ENCODE measurements at places on chromosomes 12 and 14.

- DNase-seq: no peak
Observed at GRCh38 chr12:100391856-100392255, 35.0 kb downstream of the SLC17A8 start.

GRCh38 chr12:6424866-6425265, 19.9 kb upstream of the CD27 start:
- DNase-seq: no peak

DNA sequence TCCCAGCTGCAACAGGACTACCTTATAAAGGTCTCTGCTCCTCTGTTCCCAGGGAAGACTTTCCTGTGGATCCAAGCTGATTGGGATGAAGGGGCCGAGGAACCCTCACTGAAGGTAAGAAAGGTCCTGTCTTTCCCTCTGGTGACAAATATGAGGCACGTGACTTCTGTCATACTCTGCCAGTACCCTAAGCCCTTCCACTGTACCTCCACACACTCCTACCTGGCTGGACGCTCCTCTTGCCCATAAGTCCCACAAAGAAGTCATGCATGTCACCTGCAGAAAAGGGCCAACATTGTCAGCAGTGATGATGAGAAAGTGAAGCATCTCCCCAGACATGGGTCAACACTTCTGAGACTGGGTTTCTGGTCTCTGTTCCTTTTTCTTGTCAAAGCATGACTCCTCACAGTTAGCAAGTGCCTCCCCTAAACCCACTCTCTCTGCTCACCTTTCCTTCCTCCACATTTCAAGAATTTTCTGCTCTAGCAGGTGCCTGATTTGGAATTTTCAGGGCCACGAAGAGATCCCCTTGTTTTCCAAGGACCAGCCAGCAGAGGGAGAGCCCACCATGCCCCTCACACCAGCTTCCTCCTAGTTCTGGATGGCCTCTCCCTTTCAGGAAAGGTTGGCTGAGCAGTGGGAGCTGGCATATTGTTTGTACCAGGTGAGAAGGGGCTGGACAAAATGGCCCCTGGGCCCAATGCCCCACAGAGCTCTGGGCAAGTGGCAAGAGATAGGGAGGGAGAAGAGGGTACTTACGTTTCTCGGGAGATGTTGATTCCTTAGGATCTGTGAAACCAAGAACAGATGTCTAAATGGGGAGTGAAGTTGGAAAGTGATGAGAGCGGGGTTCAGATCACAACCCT, 3.5 kb downstream of the TAC3 start:
- no peak for DNase-seq

DNA sequence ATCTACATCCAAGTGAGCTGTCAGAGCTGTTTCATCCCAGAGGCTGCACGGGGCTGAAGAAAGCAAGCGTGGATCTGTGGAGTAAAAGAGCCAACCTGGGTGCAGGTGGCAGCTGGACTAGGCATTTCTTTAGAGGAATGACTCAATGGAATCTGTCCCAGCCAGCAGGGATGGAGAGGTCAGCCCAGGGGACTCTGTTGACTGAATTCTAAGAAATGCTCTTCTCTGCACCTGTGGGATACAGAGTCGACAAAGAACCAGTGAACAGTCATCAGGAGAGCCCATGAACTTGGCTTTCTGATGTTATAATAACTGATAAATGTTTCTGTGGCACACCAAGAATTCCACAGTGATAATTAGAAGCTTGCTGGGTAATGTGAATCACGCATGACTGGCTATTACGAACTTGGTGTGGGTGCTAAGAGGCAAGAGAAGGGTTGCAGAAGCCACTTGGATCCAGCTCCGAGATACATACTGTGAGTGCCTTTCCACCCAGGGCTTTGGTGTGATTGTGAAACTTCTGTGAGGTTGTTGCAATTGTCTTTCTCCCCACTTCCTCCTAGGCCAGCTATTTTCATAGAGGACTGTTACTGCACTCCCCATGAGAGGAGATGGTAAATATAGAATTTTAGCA, 16.2 kb downstream of the PYGL start:
- no peak for DNase-seq

GRCh38 chr14:77603654-77604255, 12.7 kb downstream of the SPTLC2 start:
- no peak for DNase-seq

- DNase-seq: no peak
Observed at GRCh38 chr12:56389412-56389811, 26.8 kb upstream of the APOF start.

- DNase-seq: no peak
Observed at GRCh38 chr12:85385406-85385805, 105.4 kb downstream of the ALX1 start.

DNA sequence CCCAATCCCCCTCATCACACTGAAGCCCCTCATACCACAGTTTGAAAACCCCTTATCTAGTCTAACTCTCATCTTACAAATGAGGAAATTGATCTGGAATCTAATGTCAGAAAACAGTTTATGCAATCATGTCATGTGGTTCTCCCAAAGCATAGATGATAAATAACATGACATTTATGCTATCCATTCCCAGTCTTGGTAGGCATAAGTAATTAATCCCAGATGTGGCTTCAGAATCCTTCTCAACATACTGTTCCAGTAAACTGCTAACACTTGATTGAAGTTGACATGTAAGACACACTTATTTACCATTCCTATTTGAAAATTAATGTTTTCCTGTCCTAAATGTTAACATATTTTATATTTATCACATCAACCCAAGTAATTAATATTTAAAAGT, 168.7 kb downstream of the GALC start:
- DNase-seq: no peak

DNA sequence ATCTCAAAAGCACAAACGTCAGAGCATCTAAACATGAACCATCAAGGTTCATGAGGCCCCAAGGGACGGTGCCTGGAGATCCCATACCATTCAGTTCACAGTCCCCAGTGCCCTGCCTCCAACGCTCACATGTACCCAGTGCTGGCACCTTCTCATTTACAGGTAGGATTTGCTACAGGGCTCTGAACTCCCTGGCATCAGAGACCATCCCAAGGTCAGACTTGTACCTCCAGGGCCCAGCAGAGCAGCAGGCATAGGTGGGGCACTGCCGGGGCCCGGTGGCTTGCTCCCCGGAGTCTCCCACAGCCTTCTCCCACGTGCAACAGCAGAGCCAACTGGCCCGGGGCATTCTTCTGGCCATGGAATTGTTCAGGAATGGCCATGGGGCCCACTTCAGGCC, 114.8 kb downstream of the BCL11B start:
- no peak for DNase-seq

DNA sequence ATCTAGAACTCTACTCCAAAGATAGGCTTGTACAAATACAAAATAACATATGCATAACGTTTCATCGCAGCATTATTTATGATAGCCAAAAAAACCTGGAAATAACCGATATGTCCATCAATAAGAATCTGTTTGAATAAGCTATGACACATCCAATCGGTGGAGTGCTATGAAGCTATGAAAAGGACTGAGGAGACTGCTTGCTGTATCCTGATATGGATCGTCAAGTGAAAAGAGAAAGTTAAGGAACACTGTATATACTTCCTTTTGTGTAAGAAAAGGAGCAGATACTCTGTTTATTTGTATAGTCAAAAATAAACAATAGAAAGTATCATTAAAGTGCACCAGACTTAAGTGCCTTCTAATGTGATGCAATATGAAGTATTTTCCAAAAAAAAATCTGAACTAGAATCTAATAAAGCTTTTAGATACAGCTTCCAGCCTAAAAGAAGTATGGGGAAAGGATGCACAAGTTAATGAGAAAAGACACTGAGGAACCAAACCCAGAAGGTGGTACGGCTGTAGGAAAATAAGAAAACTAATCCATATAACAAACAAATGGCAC, 645 bp upstream of the KLHDC1 start:
- DNase-seq: no peak

GRCh38 chr12:120012067-120012621, 23.1 kb downstream of the BICDL1 start:
- DNase-seq: peak; percentile 23

GRCh38 chr12:78753058-78753457, 111.5 kb upstream of the SYT1 start:
- DNase-seq: no peak

DNA sequence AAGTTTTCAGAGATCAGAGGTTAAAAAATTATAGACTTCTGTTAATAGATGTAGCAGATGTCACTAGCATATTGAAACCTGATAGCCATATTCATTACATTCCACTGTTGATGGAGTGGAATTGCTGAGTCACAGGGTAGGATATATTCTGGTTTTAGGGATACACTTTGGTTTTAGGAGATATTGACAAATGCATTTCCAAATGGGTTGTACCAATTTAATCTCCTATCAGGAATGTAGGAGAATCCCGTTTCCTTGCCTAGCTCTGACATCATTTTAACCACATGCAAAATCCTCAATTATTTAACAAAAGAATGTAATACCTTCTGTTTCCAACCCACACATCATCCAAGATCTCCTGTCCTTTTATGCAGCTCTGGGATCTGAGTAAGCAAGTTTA, 30.7 kb upstream of the ESR2 start:
- DNase-seq: no peak

DNA sequence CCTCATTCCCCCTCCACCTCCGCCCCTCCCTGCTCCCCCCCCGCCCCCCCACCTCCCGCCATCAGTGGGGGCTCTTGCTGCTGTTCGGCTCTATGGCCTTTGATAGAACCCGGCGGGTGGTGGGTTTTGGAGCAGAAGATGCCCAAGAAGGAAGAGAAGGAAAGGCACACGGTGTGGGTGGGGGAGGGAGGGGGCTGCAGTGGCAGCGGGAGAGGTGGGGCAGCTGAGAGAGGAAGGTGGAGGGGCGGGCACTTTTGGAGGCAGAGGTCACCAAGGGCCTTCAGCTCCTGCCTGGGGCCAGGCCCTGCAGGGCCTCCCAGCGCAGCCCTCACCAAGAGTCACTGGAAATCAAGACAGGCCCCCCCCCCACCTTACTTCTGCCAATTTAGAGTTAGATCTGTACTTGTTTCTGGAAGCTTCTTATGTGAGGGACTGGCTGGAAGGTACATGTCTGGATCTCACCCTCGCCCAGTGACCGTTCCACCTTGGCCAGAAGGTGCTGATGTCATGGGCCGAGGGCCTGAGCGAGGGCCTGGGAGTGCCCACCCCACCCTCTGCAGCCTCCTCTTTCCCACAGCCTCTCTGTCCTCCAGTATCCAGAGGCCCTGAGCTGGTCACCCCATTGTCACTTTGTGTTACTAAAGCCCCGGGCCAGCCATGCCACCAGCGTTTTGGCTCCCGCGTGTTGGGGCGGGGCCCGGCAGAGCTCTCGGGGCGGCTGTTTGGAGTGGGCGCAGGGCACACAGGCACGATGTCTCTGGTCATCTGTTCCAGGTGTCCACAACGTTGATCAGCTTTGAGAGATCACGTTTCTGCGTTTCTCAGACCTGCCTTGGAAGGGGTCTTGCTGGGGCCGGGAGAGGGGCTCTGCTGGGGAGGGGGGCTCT, 153.9 kb downstream of the KIF26A start:
- no peak for DNase-seq

DNA sequence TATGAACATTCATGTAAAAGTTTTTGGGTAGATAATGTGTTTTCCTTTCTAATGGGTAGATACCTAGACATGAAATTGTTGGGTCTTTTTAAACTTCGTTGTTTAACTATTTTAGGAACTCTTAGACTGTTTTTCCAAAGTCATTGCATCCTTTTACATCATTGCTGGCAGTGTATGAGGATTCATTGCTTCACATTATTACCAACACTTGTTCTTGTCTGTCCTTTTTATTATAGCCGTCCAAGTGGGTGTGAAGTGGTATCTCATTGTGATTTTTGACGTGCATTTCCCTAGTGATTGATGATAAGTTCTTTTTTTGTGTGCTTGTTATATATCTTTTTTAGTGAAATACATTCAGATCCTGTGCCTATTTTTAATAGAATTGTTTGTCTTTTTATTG, 39.4 kb downstream of the USP15 start:
- DNase-seq: no peak

GRCh38 chr12:43362910-43363694, 188.9 kb downstream of the ADAMTS20 start:
- DNase-seq: no peak

GRCh38 chr12:64478661-64479060, 26.7 kb downstream of the TBK1 start:
- DNase-seq: no peak

GRCh38 chr14:102668291-102668873, 75.9 kb downstream of the RCOR1 start:
- DNase-seq: no peak

DNA sequence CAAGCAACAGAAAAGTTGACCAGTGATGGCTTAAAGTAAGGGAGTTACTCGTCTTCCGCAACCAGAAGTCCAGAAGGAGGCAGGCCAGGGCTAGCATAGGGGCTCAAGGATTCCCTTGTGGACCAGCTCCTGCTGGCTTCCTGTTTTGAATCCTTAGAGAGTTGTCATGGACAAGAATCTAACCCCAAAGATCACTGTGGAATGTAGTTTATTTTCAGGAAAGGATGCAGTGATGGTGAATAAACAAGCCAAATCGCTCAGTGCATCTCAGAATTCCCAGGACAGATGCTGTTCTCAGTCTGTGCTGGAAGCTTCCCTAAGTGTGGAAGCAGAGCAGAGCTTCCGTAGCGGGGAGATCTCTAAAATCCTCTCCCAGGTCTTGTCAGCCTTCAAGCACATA, 311.3 kb downstream of the C12orf75 start:
- no peak for DNase-seq

DNA sequence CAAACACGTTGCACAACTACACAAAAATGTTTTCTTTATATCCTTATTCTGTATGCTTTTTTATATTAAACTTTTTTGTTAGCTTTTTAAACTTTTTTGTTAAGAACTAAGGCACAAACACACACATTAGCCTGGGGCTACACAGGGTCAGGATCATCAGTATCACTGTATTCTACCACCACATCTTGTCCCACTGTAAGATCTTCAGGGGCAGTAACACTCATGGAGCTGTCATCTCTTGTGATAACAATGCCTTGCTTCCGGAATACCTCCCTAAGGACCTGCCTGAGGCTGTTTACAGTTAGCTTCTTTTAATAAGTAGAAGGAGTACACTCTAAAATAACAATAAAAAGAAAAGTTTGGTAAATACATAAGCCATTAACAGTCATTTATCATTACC, 42.2 kb downstream of the PLEKHA5 start:
- no peak for DNase-seq

DNA sequence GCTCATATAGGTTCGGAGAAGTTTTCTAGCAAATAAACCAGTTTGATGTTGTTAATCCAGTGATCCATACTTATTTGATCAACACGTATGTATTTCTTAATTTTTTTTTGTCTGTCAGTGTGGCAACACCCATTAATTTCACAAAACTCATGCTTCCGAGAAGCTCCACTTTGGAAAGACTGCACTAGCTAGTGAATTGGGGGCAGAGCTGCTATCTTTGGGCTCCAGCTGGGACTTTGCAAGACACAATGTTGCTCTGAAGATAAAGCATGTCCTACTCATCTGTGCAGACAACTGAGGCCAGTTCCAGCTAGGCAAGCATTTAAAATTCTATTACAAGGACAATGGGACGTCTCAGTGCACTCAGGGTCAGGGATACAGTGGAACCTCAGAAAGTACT, 298.4 kb downstream of the NUAK1 start:
- no peak for DNase-seq

DNA sequence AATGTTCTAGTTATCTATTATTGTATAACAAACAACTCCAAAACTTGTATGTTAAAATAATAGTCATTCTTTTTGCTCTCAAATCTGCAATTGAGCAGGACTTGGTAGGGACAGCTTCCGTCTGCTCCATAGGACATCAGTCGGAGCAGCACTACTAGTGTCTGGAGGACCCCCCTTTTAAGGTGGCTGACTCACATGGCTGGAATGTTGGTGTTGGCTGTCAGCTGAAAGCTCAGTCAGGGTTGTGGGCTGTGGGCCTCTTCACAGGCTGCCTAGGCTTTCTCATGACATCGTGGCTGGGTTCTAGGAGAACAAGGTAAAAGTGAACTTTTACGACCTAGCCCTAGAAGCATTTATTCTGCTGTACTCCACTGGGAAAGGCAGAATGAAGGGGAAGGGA, 160.6 kb downstream of the ANO4 start:
- DNase-seq: no peak
